NCI-H1105 (cell line): ENCODE measurements at places on chromosomes 7 and 10.

GRCh38 chr7:127290801-127291361, 38.1 kb upstream of the GRM8 start:
- no peak for DNase-seq

DNA sequence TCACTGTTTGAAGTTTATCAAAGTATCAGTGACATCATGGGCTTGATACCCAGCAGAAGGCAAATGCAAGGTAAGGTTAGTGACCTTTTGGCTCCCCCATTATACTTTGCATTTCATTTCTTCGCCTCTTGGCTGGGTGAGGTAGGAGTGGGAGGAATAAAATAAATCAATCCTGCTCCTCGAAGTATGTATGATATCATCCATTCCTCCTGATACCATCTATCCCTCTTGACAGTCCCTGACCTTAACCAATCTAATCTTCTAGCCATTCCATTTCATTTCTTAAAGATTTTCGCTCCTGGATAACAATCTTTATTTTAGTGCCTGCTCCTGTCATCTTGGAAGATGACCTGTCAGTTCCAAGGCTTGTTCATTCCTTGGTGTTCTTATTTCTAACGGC, 1083.3 kb downstream of the NXPH1 start:
- DNase-seq, result no peak

GRCh38 chr10:97138846-97139245, 46.9 kb downstream of the SLIT1 start:
- no peak for DNase-seq

DNA sequence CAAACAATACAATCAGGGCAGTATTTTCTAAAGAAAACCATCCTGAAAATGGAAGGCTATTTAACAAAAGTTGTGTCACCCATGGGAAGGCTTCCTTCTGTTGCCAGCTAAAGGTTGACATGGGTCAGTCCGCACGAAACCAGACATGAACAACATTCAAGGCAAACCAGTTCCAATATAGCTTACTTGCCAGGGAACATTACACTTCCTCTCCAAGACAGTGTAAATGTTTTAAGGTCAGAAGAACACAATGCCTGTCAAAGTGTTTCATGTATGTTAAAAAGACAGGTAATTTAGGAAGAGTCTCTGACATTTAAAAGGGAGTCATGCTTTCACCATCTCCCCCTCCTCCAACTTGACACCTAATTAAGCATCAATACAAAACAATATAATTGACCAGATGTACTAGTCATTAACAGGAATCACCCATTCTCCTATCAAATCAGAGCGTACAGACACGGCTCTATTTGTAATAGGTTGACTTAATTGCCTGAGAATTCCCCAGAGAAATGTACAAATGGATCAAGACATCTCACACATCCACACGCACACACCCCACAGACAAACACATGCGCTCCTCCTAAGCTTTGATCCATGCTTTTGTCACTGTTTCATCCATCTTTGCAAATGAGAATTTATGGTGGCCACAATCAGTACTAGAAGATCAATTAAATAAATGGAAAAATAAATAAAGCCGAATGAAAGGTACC, 69.5 kb downstream of the CACNA2D1 start:
- peak; percentile 32 for DNase-seq

DNA sequence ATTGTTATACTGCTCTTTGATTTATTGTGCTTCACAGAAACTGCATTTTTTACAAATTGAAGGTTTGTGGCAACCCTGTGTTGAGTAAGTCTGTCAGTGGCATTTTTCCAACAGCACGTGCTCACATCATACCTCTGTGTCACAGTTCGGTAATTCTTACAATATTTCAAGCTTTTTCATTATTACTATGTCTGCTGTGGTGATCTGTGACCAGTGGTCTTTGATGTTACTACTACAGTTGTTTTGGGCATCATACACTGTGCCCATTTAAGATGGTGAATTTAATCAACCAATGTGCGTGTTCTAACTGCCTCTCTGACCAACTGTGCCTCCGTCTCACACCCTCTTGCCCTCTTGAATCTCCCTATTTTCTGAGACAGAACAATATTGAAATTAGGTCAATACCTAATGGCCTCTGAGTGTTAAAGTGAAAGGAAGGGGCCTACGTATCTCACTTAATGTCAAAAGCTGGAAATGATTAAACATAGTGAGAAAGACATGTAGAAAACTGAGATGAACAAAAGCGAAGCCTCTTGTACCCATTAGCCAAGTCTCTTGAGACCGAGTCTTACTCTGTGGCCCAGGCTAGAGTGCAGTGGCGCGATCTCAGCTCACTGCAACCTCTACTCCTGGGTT, 20.2 kb upstream of the ASL start:
- DNase-seq, result no peak

DNA sequence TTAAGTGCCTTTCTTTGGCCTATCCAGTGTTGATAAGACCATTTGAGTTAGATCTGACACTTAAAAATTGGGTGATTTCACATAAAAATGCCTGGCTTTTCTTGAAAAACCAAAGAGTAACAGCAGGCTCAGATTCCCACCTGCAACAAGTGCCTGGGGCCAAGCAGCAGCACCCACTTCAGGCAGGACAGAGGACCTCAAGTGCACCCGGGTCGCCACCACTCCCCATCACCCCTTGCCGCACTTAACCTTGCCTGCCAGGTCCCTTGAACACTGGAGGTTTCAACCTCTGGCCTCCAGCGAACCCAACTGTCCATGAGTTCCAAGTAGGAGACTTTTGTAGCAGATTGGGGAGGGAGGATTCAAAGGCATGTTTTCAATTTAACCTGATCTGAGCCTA, 30.8 kb downstream of the PDIA4 start:
- no peak for DNase-seq

DNA sequence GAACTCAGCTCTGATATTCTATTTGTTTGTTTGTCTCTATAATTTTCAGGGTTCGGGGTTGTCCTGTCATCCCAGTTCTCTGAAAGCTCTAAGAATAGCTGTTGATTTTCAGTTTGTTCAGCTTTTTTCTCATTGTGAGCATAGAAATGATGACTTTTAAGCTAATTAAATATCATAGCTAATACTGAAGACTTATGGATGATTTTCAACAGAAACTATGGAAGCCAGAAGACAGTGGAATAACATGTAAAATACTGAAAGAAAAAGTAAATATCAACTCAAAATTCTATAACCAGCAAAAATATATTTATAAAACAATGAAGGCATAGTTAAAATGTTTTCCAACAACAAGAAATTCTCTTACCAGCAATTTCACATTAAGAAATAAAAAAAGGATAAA, 96.4 kb upstream of the ETV1 start:
- no peak for DNase-seq

DNA sequence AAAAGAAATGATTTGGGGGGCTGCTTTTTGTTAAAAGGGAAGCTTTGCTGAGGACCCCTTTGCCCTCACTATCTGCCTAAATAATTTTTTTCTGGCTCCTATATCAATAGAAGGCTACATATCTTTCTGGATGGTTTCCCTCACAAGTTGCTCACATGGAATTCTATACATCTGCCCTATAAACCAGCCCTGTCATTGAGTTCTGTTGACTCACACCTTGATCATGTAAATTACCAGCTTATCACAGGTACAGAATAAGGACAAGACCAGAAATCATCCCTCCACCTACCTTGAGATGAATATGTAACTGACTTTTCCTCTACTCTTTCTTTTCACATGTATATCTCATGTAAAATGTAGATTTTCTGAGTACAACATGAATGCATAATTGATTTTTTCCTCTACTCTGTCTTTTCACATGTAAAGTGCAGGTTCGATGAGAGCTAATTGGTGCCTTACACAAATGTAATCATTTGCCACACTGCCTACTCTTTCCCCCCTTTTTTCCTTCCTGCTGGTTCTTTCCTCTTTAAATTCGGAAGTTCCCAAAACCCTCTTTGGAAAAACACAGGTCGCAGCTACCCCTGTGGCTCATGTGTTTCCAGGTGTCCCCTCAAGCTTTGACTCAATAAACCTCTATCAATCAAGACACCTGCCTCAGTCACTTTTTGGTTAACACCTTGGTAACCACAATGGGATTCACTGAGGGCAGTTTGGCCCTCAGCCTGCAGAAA, 12.5 kb downstream of the CYP3A43 start:
- no peak for DNase-seq

DNA sequence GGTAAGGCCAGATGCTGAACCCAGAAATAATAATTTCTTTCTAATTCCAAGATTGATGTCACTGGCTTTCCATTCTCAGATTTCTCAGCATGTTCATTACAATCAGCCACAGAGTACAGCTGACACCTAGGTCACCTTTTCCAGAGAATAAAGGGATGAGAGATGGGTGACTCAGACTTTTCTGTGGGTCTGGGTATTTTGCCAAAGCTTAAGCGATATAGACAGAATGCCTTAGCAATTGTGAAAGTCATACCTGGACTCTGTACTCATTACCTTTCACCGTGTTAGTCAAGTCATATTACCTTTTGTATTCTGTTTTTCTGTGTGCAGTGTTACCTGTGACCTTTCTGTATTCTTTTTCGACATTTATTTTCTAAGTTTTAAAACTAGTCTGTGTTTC, 10.6 kb upstream of the PRTFDC1 start:
- DNase-seq, result no peak

DNA sequence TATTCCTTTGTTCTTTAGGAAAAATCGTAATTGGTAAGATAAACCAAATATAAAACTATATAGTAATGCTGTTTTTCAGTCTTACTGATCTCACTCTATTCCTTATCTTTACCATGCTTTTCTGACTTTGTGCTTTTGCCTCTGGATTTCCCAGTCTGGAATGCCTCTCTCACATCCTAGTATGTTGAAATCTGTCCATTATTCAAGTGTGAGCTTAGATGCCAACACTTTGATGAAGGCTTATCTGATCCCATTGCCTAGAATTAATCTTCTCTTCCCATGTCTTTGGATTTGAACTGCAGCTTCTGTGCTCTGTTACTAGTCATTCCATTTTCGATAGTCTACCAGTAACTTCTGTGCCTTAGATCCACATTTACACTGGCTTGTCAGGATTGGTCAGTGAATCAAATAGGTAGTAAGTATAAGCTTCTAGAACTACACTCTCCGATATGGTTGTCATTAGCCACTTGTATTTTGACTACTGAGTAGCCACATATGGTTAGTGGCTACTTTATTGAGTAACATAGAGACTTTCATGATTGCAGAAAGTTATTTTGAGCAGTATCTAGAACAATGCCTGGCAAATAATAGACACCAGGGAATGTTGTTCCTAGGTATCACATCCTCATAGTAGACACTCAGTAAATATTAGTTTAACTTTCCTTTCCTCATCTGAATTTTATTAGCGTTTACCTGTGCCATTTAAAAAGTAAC, 92.9 kb downstream of the BMPR1A start:
- no peak for DNase-seq

- peak; percentile 77 for DNase-seq
Measured at GRCh38 chr10:22230158-22230833, 12.5 kb upstream of the EBLN1 start.

DNA sequence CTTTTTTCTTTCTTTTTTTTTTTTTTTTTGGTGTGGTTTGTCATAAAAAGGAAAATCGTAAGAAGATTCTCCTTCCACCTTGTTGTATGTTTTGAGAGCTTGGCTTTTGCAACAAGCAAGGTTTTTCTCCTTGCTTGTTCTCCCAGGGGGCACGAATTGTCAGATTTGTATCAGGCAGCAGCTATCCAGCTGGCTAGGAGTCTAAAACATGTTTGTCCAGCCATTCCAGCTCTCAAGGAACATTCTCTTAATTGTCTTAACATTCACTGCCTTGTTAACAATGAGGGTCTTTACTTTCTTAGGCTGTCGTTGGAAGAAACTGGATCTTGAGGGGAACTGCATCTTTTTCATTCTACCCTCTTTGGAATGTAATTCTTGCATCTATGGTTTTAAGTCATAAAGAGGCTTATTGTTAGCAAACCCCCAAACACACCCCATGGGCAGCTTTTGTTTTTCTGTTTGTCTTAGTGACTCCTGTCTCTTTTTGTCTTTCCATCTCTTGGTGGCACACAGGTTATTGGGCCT, 14.6 kb downstream of the SHTN1 start:
- DNase-seq, result no peak

GRCh38 chr10:63707254-63707910, 186.2 kb downstream of the REEP3 start:
- DNase-seq, result no peak

DNA sequence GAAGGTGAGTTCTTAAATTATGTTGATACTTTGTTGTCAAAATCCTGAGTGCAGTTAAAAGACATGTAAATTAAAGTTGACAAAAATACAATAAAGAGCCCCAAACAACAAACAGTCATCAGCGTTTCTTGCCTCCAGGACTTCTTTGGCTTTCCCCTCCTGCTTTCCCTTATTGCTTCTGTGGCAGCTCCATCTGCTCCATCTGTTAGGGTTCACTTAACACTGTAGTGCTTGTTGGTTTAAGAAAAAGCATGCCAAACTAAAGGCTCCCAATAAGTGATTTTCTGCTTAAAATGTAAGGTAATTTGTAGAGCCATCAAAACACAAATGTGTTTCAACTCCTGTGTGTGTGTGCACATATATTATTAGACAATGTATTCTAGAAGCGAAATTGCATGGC, 254.3 kb upstream of the GNAI1 start:
- peak; percentile 86 for DNase-seq

DNA sequence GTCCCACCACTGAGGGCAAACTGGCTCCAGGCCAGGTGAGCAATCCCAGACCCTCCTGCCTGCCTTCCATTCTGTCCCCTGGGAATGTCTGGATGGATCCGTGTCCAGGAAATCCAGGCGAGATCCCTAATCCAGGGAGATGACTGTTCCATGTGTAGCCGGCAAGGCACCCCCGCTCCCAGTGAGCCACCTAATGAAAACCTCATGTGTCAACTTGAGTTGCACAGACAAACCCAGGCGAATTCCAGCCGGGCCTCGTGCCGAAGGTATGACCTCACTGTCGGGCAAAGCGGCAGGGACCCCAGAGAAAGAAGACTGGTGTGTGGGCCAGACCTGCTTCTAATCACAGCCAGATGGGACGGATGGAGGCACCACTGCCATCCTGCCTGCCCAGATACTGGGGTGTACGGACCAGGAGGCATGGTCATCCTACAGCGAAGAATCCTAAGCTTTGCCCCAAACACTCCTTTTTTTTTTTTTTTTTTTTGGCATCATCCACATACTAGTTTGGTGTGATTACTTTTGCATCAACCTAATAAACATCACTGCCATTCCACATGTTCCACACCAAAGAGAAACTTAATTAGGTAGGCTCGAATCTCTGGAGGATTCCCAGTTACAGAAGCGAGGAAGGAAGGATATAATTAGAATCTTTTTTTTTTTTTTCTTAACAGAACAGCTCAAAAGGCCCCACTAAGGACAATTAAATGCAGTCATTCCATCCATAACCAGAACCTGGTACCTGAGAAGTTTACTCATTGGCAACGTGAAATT, 313.1 kb downstream of the CALN1 start:
- DNase-seq, result no peak

GRCh38 chr7:152050547-152050971, 25.1 kb downstream of the GALNT11 start:
- DNase-seq, result no peak
